ENCODE measurements at places on chromosomes 2 and 18. TPM values are rescaled to one million over a fixed set of nuclear protein-coding genes. Genes with fewer than 3 reads are reported as not detected.
A peak's percentile ranks its signal among the peaks of the same experiment; 100 is the strongest.

LCT gene
- not detected for polyA plus RNA-seq

EGR4 gene
- not detected for polyA plus RNA-seq

PLEK gene
- polyA plus RNA-seq = 4.1 TPM

AQP12B gene
- 0.50 TPM for polyA plus RNA-seq

SETBP1 gene
- polyA plus RNA-seq = 21.3 TPM

GRCh38 chr2:207264310-207264709, 98.6 kb upstream of the KLF7 start:
- no peak for DNase-seq

DNA sequence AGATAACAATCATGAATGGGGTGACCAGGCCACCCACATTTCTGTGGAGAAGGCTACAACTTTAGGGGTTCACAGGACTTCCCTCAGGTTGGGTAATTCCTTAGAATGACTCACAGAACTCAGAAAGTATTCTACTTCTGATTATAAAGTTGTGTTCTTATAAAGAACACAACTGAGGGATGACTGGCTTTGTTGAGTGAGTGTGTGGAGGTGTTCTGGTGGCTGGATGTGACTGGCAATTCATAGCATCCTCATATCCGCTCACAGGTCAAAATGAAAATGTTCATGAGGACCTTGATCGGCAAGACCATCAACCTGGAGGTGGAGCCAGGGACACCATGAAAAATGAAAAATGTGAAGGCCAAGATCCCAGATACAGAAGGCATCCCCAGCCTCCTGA, 143.3 kb upstream of the CAB39 start:
- DNase-seq = no peak

GRCh38 chr2:38599706-38600105, 3.0 kb downstream of the HNRNPLL start:
- DNase-seq = no peak

- no peak for DNase-seq
Measured at GRCh38 chr2:219447242-219448098, 12.8 kb downstream of the SPEG start.

DNA sequence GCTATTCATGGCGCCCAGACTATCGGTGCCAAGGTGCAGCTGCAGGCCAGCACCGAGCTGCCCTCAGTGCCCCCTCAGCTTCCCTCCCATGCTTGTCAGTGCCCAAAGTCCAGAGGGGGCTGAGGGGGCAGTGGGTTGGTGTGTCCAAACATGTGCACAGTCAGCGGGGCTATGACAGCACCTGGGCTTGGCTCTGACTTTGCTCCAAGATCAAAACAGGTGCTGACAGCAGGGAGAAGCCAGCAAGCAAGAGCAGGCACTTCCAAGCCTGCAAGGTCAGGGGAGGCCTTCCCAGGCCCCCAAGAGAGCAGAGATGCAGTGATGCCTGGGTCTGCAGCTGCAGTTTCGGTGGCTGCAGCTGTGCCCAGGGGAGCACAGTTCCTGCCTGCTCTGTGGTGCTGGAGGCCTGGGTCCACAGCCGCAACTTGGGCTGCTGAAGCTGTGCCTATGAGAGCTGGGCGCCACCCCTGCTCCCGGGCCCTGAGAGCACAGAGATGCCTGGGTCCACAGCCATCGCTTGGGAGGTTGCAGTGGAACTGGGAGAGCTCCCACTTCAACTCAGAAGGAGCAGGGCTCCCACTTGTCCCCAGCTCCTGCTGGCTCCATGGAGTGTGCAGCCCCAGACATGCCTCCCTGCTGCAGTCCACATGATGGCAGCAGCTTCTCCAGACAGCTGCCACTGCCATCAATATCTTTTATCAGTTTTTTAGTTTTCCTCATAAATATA, 775.3 kb upstream of the POU3F3 start:
- DNase-seq = no peak

DNA sequence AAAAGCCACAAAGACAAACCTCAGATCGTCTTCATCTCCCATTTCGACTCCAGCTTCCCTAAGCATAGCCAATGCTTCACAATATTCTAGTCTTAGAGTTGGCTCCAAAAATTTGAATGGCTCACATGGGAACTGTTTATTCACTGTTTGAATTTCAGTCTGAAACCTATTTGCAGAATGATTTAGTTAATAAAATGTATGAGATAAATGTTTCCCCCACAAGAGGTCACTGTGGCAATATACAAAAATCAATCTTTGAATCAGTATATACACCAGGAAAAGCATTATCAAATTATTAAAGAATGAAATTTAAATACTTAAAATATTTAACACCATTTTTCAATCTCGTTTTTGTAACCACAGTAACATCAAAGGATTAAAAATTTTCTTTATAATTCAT, 40.0 kb upstream of the MCM6 start:
- DNase-seq = peak; percentile 37

DNA sequence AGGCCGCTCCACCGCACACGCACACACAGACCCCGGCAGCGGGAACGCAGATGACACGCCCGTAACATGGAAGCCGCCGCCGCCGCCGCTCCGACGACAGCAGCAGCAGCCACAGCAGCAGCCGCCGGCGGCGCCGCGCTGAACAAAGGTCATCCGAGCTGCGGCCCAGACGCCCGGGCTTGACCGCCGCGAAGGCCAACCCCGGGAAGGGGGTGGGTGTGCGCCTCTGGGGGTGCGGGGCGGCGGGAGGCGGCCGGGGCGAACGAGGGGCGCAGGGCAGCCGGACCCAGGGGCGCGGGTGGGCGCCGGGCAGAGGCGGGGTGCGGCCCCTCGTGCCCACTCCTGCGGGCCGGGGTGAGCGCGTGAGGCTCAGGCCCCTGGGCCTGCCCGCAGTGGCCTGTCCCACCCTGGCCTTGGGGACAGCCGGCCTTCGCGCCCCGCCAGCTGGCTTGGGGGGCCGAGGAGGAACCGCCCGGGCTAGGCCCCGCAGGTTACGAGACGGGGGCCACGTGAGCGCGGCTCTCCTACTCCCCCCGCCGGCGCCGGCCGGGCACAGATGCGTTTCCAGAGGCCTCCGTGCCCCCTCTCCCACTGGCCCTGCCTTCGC, 1.0 kb upstream of the ZNF532 start:
- no peak for DNase-seq

DNA sequence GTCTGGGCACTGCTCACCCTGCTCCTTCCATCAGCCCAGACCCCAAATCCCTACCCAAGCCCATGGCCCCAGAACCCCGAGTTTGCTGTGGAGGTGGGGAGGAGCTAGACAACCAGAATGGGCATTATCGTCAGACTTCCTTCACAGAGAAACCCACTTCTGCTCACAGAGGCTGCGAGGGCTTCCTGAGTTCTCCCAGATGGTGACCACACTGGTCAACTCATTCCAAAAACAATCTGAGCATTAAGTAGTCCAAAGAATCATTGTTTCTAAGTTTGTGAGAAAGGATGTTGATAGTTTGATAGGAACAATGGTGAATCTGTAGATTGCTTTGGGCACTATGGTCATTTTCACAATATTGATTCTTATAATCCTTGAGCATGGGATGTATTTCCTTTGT, 60.2 kb downstream of the LRRC30 start:
- peak; percentile 13 for DNase-seq

DNA sequence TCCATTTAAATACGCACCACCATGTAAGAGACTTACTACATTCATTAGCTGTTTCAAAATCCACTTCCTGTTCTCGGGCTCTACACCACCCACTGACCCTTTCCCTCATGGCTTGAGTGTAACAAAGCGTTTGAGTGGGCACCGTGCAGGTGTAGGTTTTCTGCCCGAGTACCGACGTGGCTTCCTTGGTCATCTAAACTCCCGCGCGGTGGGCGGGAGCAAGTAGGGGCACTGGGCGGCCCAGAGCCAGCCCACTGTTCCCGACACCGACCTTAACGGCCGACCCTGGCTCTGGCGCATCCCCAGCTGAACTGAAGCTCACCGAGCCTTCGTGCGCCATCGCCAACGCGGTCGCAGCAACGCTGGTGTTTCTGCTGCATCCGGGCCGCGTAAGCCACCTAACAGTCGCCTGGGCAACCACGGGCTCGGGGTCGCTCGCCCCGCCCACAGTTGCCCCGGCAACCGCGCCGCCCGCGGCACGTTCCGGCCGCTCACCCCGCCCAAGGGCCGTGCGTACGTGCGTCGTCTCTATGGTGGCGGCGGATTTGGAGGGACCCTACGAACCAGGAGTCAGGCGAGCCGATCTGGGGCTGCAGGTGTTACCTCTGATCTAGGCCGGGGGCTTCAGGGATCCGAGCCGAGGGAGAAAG, at the start of the genes C2orf81 and WDR54:
Gene C2orf81 (minus strand): TSS at position 399 of the 650 bp plus-strand sequence. CDS start 59 bp downstream, at position 340.
Gene WDR54 (plus strand): TSS at position 510 of the 650 bp plus-strand sequence. CDS start 424 bp downstream, outside the sequence.
- DNase-seq = peak; percentile 95

- DNase-seq = no peak
Measured at GRCh38 chr2:44746856-44747615, 194.5 kb upstream of the SIX3 start.

GRCh38 chr18:10804126-10804525, 278.3 kb downstream of the NAPG start:
- DNase-seq = no peak

All from muscle of back (tissue), 13 donors.